ENCODE measurements at places on chromosomes 1 and 21. TPM values are rescaled to one million over a fixed set of nuclear protein-coding genes. Genes with fewer than 3 reads are reported as not detected.

DNA sequence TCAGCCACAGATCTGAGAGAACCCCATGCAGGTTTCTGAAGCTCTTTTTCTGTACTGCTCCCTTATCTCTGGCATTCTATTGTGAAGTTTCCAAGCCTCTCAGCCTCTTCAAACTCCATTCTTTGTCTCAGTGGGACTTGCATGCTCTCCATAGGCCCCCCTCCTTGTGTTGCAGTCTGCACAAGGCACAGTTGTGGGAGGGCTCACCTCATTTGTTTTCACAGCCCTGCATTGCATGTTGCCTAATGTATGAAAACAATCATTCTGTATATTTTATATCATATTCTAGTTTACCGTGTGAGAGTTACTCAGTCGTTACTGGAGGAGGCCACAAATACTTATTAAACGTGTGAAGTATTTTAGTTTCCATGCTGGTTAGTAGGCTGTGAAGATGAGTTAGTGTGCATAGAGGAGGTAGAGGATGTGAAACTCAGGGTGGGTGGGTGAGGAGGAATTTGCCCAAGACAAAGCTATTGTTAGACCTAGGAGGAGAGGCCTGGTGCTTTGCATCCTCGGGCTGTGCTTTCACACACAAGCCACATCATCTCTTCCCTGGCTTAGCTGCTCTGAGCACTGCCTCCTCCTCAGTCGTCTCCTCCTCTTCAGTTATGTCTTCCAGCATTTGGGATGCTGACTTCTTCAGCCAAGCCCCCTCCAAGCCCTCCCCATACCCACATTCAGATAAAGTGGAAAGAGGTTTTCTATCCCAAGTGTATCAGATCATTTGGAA lies 7.8 kb upstream of the CHI3L2 start:
- no peak for DNase-seq

- DNase-seq = no peak
These were observed 338.7 kb downstream of the LRRIQ3 start for GRCh38 chr1:73859227-73859626.

DNA sequence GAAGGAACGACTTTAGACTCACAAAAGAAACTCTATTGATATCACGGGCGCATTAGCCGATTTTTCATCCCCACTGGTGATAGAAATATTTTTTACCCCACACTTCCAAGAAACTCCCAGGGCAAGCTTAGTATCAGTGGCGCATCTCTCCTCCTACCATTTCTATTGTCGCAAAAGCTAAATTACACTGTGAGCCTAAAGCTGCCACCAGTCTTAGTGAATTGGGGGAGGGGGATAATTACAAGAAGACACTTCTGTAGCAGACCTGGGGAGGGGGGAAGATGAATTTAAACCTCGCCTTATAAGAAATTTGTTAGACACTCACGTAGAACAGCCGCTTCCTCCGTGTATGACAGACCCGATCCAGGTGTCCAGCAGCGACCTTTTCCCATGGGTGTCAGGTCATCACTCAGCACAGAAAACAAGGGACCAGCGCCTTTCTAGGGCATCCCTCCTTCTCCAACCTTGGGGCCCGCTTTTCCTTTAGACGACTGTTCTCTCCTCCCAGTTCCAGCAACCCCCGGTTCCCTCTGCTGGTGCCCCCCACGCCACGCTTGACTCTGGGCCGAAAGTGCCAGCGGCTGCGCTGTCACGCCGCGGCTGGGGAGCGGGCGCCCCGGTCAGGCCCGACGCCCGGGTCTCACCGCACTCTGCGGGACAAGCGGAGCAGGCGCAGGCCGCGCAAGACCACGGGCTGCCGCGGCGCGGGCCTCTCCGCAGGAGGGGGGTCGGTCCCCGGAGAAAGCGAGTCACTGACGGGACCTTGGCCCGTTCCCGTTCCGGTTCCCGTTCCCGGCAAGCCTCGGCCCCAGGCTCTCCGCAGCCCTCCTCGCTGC lies 821 bp downstream of the PHC2 start:
- peak; percentile 49 for DNase-seq

DNA sequence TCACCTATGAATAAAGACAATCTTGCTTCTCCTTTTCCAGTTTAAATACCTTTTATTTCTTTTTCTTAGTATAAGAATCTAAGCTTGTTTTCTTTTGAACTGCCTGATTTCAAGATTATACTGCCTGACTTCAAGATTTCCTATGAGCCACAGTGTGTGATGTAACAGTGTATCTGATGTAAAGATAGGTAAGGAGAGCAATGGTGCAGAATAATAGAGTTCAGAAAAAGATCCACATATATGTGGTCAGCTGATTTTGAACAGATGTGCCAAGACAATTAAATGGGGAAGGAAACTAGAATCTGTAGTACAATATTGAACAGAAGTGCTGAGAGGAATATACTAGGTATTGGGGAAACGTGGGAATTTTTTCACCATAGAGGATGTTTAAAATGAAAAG lies 21.0 kb downstream of the EXO1 start:
- DNase-seq = no peak

- no peak for DNase-seq
These were observed 135.9 kb upstream of the HMCN1 start for GRCh38 chr1:185598332-185598731.

DNA sequence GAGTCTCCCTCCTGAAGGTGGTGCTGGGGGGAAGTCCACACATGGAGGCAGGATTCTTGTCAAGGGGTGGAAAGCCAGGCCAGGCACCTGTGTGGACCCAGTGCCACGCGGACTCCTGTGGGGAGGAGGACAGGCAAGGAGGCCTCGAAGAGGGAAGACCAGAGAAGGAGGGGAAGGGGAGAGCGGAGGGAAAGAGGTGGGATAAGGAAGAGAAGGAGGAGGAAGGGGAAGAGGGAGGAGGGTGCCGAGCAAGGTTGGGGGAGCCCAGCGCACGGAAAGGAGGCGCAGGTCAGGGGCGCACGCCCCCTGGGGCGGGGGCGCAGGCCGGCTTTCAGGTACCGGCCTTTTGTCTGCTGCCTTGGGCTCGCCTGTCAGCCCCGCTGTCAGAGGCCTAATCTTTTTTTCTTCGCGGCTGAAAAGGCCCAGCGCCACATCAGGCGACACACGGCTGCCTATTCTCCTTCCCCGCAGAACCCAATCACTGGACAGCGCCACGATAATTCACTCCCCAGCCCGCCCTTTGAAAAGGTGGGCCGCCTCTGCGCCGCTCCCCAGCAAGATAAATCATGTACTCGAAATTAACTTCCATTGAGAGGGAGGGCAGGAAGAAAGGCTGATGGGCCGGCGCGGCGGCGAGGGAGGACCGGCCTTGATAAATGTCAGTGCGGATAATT lies 42.5 kb downstream of the PRDM16 start:
- DNase-seq = no peak

DNA sequence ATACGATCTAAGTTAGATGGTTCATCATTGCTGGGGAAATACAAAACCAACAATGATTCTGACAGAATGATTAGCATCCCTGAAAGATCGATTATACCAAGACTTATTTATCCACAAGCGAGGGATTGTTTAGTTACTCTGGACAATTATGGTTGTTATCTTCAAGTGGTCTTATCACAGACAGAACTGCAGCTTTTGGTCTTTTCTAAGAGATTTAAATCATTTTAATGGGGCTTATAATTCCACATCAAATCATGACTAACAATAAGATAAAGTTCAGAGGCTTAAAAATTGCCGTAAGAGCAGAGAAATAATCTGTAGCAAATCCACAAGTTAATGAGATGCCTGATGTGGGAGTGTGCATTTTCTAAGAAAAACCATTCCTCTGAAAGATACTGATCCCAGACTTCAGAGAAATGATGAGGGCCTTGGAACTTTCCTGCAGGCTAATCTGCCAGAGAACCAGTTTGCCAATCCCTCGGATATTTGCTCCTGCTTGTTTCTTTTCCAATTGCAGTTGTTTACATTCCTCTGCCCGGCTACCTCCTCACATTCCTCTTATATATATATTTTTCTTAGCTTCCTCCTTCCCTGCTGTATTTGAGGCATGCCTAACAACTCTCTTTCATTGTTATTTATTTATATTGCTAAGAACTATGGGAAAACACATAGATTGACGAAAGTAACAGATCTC lies 134.8 kb downstream of the BACH1 start:
- no peak for DNase-seq

GRCh38 chr1:36570006-36570405 lies 87.3 kb upstream of the CSF3R start:
- no peak for DNase-seq

- no peak for DNase-seq
These were observed 80.1 kb upstream of the KCNK2 start for GRCh38 chr1:215002471-215002870.

DNA sequence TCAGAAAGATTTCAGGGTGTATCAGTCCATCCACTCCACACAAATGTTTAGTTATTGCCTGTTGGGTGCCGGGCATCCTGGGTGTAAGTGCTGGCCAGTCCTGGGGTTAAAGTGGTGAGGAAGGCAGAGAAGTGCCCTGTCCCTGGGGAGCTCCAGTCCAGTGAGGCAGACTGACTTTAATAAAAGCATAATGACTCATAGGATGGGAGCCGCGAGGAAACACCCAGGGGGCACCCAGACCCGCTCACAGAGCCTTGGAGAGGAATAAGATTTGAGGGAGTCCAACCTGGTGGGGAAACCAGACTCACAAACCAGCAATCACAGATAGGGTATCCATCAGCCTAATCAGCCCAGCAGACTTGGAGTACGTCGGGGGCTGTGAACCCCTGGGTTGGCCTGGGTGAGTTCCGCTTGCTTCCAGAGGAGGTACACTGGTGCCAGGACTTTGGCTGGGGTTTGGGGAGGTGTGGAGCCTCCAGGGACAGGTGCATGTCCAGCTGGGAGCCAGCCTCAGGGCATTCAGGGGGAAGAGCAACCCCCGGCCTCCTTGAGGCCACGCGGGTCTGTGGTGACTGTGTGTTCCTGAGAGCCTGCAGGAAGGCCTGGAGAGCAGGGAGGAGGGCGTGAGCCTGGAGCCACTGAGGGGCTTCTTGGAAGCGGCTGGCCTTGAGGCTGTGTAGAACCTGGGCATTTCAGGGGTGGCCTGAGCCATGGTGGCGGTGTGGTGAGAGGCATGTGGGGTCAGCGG lies 3.7 kb downstream of the PEAR1 start:
- DNase-seq = no peak

GRCh38 chr1:11984121-11984520 lies 3.9 kb downstream of the MFN2 start:
- DNase-seq = no peak

DNA sequence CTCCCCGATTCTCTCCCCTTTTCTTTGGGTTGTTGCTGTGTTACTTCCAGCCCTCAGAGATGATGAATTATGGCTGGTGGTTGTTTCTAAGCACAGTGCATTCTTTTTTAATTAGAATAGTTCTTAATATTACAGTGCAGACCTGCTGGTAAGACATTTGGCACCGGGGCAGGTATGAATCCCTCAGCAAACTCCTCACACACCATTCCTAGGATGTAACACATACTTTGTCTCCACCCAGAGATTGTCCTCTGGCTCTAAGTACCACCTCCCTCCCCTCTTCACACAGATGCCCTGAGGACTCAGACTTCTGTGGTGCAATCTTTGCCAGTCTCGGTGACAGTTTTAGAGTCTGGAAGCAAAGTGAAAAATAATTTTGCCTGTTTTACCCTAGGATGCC lies 143.1 kb downstream of the HLX start:
- DNase-seq = no peak

DNA sequence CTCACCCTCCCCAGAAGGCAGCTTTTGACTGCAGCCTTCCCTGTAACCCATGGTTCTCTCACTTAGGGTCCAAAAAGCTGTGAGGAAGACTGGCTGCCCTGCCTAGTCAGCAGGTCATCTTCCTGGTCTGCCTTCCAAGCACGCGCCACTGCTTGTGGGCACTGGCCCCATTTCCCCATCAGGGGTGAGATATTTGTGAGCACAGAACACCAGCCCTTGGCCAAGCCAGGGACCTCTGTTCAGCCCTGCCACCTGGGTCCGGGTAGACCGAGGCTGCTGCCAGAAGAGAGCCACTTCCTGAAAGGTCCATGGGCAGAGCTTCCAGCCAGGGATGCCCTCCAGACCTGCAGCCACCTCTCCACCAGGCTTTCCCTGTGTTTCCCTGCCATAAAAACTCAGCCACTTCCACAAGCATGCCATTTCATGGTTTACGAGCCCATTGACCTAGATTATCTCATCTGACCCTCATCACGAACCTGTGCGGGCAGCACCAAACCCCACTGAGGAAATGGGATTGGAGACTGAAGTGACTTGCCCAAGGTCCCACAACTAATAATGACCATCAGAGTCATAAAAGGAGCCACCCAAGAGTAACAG lies 40.5 kb downstream of the GLIS1 start:
- no peak for DNase-seq

- no peak for DNase-seq
These were observed 54.8 kb downstream of the NR5A2 start for GRCh38 chr1:200082329-200082728.

- DNase-seq = peak; percentile 97
These were observed 29.8 kb downstream of the TEX35 start for GRCh38 chr1:178542554-178543289.

- DNase-seq = no peak
These were observed 1057.9 kb downstream of the AMY1C start for GRCh38 chr1:104807590-104807989.

GRCh38 chr1:1928231-1929101 lies 9.4 kb upstream of the TMEM52 start:
- DNase-seq = no peak

- peak; percentile 95 for DNase-seq
These were observed at the start of gene FAAP20 for GRCh38 chr1:2194319-2194897. Gene FAAP20, minus strand, starts transcription at chr1:2194772. Its CDS starts 23 bp downstream, at chr1:2194749.

DNA sequence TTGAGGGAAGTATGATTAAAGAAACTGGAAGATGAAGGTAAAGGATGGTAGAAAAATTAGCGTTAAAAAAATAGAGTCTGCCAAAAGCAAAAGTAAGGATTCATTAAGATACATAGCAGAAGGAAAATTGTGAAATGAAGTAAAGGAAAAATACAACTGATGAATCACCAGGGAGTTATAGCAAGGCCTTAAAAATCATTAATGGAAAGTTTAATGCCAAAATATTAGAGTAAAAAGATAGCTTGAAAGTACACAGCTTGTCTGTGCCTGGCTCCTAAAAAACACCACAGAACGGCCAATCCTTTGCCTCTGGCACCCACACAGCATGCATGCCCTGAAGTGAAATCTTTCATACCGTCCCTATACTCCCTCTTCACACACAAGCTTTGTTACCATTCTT lies 66.9 kb upstream of the APOBEC4 start:
- no peak for DNase-seq

DNA sequence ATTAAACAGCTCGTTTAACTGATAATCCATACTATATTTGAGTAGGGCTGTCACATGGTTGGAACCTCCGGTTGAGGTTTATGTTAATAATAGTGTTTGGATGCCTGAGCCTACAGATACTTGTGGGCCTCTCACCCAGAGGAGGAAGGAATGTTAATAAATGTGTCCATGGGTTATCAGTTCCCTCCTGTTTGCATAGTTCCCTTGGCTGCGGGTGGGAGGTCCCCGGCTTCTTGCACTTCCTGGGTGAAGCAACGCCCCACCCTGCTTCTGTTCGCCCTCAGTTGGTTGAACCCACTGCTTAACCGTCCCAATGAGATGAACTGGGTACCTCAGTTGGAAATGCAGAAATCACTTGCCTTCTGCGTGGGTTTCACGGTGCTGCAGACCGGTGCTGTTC lies 23.6 kb upstream of the GBP1 start:
- no peak for DNase-seq

- no peak for DNase-seq
These were observed 27.0 kb downstream of the ALPL start for GRCh38 chr1:21536218-21536617.

The CD1E gene
- 0.56 TPM for total RNA-seq

The LRRC41 gene
- total RNA-seq = 58.4 TPM

The OR2L13 gene
- not detected for total RNA-seq

The HPCAL4 gene
- total RNA-seq = not detected

The TINAGL1 gene
- total RNA-seq = 52.9 TPM

The ABL2 gene
- total RNA-seq = 7.8 TPM

The LINGO4 gene
- total RNA-seq = 0.50 TPM

The CFAP141 gene
- not detected for total RNA-seq

The TNFRSF4 gene
- 0.08 TPM for total RNA-seq

The BTBD19 gene
- 1.3 TPM for total RNA-seq

The ITLN1 gene
- total RNA-seq = 13.4 TPM

All from liver (tissue), 10 donors.